ENCODE measurements at places on chromosomes 1 and 21.
A peak's percentile ranks its signal among the peaks of the same experiment; 100 is the strongest.

DNA sequence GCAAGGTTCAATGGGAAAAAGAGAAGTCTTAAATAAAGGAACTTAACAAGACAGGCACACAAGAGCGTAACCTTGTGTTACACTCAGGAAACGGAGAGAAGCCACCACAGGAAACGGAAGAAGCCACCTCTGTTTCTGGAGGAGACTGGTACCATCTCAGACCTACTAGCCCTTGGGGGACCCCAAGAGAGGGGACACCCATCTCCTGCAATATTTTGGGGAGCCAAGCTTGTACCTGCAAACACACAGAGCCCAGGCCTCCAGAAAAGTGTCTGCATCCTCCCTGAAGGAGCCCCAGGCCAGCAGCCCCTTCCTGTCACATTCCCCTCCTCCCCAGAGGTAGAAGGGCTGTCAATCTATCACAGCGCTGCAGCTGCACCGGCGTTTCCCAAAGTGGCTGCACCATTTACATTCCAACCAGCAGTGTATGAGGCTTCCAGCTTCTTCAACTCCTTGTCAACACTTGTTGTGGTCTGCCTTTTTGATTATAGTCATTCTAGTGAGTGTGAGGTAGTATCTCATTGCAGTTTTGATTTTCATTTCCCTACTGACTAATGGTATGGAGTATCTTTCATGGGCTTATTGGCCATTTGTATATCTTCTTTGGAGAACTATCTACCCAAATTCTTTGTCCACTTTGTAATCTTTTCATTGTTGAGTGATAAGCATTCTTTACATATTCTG lies 23.0 kb upstream of the PADI1 start:
- no peak for DNase-seq

DNA sequence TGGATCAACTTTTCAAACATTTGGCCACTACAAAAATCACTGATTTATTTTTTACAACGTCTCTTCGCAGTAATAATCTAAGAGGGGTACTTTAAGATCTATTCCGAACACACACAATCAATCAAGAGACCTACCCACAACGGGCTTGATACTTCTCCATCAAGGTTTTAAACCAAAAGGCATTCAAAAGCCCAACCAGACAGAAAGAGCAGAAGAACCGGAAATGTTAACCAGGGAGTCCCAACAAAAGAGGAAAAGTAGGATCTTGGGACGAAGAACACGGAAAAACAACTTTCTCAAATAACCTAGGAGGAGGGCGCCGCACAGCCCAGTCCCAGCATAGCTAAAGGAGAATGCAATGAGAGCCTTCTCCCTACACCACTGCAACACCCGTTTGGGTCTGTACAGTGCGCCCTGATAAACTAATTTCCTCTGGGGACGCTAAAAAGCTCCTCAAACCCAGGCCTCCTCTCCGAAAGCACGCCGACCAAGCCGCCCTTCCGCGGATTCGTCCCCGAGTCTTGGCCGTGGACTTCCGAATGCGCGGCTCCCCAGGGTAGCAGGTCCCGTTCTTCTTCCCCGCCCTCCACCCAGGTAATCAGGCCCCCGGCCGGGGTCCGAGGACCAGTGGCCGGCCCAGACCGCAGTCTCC lies 623 bp downstream of the RPL22 start:
- DNase-seq = no peak

DNA sequence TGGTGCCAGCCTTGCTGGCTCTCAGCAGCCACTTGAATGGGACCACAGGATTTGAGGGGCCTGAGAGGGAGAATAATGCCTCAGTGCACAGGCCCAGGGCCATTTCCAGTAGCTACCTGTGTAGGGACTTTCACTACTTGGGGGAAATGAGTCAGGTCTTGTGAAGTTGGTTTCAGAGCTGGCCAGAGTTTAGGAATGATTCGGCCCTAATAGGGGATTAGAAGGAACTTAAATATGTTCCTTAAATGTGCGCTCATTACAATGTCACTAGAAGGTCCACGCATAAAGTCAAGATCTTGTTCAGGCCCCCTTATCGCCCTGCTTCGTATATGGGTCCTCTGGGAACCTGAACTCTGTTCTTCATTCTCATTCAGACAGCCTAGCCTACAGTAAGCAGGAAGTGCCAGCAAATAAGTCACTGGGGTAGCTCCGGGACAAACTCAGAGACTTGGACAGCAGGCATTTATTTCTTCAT lies 5.6 kb upstream of the AKR1A1 start:
- no peak for DNase-seq

DNA sequence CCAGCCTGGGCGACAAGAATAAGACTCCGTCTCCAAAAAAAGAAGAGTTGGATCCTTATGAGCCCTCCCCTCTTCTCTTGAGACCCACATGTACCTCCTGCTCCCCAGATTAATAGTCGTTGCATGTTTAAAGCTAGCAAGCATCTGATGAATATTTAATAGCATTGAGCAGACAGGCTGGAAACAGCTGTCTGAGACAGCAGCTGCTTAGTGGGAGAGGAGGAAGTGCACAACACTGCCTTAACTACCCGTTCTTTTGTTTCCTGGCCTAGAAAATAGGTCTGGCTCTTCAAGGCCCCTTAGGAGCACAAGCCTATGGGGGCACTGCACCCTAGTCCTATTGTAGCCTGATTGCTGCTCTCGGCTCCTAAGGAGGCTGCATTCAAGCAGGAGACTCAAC lies 17.3 kb upstream of the TMEM39B start:
- DNase-seq = no peak

DNA sequence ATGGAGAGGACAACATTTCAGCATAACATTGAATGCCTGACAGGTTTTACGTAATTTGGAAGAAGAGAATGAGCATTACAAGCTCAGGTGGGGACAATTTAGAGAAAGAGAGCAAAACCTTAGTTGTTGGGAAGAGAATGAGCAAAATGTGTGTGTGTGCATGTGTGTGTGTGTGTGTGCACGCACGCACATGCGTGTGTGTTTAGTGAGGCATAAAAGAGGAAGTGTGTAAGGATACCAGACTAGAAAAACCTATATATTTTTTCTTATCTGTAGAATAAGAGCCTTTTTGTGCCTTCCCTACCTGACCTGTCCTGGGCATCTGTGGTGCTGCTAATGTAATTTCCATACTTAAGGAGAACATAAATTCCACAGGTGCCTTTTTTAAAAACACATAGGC lies 99.0 kb upstream of the PLXNA2 start:
- DNase-seq = no peak

- no peak for DNase-seq
These were observed 228.7 kb downstream of the C1orf94 start for GRCh38 chr1:34405266-34405959.

DNA sequence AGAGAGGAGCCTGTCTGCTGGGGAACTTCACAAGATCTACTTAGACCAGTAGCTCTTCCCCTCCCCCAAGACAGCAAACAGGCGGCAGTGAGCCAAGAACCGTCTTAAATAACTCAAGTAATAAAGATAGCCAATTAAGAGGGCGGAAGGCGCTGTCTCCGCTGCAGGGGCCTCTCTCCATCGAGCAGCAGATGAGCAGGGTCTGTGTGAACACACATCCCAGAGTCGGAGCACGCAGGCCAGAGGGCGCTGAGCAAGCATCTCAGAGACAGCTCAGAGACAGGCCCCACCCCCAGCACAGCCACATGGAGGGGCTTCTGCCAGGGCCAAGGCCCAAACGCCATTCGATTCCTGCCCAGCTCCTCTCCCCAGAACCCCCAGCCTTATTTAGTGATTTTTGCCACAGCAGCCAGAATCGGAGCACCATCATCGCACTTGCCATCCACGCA lies 11.1 kb downstream of the IFFO2 start:
- DNase-seq = no peak

GRCh38 chr1:185152187-185152767 lies 4.5 kb downstream of the TRMT1L start:
- no peak for DNase-seq

DNA sequence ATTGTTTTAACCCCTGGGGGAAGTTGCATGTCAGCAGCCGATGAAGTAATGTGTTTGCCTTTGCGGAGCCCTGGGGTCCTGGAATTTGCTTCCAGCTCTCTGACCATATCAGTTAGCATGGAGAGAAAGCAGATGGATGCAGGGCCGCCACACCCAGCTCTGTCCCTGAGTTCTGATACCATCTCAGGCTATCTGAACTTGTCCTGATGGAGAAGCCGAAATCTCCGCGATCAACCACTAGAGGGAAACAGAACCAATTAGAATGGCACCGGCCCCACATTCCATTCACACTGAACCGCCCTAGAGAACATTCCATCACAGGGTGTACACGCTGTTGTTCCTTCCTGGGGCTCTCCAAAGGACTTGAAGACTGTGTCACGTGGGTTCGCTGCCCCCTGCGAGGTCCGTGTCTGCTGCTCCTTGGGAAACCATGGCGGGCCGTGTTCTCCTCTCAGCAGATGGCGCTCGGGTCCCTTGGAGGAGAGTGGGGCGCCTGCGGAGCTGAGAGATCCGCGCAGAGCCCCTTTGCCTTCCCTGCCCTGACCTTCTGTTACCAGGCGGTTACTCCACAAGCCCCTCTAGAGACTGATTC lies 75.4 kb downstream of the ABCA4 start:
- DNase-seq = no peak

DNA sequence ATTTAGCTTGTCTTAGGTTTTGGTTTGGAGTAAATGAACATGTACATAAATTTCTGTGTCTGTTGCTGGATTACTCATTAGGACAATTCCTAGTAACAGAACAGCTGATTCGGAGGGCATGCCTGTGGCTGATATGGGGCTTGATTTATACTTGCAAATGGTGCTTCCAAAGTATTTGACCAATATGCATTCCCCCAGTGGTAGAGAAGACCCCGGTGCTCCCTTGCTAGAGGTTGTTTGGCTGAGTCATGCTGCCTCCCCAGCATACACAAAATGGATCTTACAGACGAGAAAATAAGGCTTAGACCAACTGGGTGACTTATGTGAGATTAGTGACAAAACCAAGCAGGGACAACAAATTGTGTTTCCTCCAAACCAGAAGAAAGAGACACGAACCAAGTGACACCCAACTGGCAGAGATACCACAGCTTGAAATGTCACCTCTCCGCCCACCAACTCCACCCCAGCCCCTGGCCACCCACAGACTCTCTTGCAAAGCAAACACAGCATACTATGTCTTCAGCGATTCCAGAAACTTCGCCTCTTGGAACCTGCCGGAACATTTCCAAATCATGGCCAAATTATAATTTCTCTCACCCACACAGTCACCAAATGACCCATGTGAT lies 75.9 kb upstream of the ETS2 start:
- no peak for DNase-seq

DNA sequence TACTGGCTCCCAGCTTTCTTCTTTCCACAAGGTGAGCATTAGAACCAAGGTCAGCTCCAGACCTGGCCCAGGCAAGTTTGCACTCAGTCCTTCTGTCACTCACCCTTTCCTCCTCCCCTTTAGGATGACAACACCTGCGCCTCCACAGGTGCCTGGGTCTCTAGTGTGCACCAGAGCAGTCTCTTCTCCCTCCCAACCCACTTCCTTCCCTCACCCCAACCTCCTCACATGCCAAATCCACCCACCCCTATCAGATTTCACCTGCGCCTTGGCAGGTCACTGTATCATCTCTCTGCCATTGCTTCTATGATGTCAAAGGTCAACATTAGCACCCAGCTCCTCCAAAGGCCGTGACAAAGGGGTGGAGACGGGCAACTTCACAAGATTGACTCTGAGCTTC lies 38.0 kb downstream of the LBR start:
- no peak for DNase-seq

DNA sequence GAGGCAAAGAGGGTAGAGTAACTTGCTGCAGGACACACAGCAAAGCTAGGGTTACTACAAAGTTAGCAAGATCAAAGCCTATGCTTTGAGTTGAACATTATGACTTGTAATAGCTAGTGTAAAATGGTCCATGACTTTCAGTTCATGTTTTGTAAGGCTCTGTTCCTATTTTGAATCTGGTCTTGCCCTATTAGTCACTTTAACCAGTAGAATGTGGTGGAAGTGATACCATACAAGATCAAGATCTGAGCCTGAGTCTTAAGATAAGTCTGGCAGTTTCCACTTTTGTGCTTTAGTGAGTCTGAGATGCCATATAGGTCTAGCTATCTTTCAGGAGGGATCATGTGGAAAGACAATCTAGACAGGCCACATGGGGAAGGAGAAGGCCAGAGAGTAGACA lies 282.1 kb upstream of the BRINP3 start:
- no peak for DNase-seq

DNA sequence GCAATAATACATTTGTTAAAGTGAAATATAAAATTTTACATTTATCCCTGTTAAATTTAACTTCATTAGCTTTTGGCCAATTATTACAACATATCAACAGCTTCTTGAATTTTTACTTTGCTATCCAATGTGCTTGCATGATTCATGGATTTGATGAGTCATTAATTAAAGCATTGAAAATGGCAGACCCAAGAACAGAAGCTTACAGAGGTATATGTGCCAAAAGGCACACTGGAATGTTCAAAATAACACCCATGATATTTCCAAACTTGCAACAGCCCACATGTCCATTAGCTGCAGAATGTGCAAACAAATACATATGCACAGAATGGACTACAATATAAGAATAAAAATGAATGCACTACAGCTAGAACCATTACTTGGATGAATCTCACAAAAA lies 76.4 kb upstream of the MAN1A2 start:
- DNase-seq = no peak

DNA sequence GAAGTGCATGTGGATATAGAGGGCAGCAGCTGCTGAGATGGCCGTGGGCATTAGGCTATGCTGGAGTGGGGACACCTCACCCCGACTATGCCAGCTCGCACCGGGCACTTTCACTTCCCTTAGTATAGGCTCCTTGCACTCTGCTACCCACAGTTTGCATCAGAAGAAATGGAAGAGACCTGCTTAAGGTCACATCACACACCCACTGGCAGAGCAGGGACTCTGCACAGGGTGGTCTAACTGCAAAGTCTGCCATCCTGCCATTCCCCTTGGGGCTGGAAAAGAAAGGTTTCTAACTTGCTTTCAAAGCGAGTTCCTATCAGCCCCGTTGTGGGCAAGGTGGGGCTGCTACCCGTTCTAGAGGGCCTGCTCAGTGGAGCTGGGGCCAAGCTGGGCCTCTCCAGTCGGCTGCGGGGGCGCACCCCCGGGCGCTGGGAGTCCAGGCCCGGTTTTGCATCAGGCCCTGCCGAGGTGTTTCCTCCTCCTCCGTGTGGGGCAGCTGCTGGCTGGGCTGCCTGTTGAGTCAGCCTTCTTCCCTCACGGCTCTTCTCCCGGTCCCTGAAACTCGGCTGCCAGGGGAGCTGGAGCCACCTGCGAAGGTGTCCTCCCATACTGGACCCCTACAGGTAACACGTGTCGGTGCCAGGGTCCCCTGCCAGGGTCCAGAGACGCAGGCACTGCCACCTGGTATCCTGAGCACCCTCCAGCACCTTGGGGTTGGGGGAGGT lies at the start of gene SYTL1:
TSS of gene SYTL1 (plus strand) at position 498 of the 728 bp plus-strand sequence. CDS start 3,313 bp downstream, outside the sequence.
- peak; percentile 49 for DNase-seq

Data from activated CD8-positive, alpha-beta memory T cell treated with anti-CD3 and anti-CD28 coated beads for 1 hour (primary cell).